ENCODE measurements at places on chromosomes 5 and 9.

DNA sequence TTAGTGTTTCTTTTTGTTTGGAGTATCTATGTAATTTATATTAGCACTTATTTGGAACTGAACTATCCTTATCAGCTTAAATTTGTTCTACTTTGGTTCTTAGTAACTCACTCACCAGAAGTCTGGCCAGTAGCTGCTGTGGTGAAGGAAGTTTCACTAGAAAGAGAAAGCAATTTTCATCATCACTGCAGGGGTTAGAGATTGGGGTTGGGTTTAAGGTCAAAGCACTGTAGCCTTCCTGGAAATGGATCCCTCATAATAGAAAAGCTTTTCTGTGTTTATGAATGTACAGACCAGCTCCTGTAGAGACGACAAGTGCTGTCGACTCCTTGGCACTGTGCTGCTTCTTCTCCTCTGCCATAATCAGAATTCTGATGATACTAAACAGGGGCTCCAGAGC, 22.2 kb downstream of the MROH2B start:
- no peak for DNase-seq

- no peak for DNase-seq
These were observed 185.9 kb downstream of the KIAA0825 start for GRCh38 chr5:94432499-94432898.

GRCh38 chr5:132447196-132447595, 43.4 kb downstream of the IRF1 start:
- DNase-seq, result no peak

GRCh38 chr9:83588256-83588655, 34.7 kb upstream of the IDNK start:
- DNase-seq, result no peak

- DNase-seq, result no peak
These were observed 56.2 kb downstream of the MAP1B start for GRCh38 chr5:72163349-72163983.

GRCh38 chr5:35741971-35742370, 114.7 kb upstream of the IL7R start:
- DNase-seq, result no peak

GRCh38 chr5:39948341-39948740, 523.6 kb upstream of the DAB2 start:
- no peak for DNase-seq

- DNase-seq, result no peak
These were observed 860.1 kb upstream of the TYRP1 start for GRCh38 chr9:11833056-11833455.

GRCh38 chr9:79490657-79491248, 81.0 kb upstream of the TLE4 start:
- DNase-seq, result no peak

DNA sequence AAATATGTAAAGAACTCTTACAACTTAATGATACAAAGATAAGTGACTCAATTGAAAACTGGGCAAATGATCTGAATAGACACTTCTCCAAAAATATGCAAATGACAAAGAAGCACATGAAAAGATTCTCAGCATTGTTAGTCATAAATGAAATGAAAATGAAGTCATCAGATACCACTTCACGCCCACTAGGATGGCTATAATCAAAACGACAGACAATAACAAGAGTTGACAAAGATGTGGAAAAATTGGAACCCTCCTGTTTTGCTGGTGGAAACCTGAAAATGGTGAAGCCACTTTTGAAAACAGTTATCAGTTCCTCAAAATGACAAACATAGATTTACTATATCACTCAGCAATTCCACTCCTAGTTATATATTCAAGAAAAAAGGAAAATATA, 7.9 kb upstream of the SYK start:
- DNase-seq, result no peak

DNA sequence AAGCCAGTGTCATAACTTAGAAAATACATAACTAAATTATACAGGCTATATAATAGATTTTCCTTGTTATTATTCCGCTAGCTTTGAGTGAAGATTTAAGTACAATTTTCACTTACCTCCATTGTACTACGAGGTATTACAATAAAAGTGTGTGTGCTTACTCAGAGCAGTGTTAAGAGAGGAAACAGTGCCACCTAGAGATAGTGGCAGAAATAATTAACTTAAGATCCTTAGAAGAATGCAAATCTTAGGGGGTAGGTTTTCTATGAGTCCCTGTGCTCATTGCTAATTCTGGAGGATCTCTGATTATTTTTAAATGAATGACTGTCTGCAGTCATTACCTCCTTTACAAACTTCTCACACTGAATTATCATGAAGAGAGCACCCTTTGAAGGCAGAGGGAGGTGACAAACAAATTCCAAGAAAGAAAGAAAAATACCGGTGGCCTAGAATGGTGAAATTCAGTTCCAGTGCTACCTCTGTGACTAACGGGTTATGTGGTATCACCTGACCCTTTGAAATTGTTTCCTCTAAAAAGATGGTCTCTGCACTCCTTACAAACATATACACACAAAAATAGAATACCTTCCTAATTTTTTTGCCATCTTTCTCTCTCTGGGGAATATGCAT, 379.8 kb downstream of the TRIM36 start:
- DNase-seq, result no peak
